ENCODE measurements at places on chromosomes 5 and 9.

DNA sequence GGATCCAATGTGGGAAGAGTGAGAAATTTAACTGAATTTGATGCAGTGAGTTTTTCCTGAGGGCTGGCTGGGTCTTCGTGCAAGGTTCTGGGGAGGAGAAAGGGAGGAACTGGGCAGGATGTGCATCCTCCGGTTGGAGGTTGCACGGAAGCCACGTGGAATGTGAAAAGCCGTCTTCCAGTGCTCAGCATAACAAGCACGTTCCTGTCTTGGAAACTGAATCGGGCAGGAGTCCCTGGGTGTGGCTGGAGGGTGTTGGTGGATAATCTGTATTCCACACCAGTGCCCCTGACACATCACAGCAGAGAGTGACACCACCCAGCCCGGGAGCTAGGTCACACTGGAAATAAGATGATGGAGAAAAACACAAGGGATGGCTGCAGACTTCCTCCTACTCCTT lies 154.3 kb downstream of the C5orf15 start:
- DNase-seq: no peak

GRCh38 chr5:127216898-127217675 lies 73.5 kb upstream of the MEGF10 start:
- no peak for DNase-seq

DNA sequence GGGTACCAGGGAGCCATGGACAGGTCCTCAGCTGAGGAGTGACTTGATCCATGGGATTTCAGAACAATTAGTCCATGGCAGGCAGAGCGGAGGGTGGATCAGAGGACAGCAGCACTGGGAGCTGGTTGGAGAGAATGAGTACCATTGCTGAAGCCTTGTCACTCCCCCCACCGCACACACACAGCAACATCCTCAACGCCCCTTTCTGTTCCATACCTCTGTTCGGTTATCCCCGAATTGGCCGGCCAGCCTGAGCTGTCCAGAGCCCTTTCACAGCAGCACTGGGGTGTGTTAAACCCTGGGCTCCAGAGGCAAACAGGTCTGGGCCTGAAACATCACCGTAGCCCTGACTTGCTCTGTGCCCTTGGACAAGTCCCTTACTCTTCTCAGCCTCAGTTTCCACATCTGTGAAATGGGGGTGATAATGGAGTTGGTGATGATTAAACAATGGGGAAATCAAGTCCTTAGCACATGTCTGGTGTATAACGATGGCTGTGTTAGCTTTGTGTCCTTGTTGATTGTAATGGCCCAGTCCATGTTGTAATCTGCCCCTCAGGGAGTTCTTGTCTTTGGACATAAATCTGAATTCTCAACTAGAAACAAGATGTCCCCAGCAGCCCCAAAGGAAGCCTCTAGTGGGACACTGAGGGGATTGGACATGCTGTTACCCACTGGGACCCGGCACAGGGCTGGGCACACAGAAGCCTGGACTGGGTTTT lies 16.9 kb downstream of the GSN start:
- DNase-seq: no peak

DNA sequence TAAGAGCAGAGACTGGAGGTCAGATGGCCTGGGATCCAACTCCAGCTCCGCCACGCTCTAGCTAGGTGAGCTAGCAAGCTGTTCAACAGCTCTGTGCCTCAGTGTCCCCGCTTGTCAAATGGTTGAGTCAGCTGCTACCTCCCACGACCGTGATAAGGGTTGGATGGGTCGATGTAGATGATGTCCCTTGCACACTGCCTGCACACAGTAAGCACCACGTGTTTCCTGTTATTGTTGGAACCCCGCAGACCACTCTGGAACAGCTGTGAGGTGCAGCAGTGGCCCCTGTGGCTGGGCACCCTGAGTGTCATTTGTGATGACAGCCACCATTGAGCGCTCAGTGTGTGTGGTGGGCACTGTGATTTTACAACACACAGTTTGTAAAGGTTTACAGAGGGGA lies 54.0 kb upstream of the CTSL start:
- DNase-seq: no peak

GRCh38 chr9:37104183-37104889 lies 16.0 kb upstream of the ZCCHC7 start:
- no peak for DNase-seq

- DNase-seq: no peak
Measured at GRCh38 chr9:134253606-134254205, 72.5 kb upstream of the RXRA start.

DNA sequence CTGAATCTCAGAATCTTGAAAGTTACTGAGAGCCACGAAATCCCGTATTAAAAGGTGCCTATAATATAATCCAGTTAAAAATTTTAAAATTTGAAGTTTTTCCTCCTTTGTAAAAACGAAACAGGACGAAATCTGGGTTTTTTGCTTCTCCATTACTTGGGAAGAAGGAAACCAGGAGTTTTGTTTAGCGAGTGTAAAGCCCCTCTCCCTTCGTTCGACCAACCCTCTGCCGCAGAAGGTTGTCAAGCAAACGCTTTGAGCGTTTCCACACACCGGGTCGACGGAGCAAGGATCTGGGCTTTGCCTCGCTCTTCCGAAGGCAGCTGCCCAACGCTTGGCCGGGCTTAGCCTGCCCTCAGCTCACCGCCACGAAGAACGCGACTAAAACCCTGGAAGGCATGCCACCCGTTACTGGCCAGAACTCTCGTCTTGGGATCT lies 1.6 kb upstream of the FOXE1 start:
- DNase-seq: no peak

GRCh38 chr9:33163433-33164137 lies 3.6 kb downstream of the B4GALT1 start:
- no peak for DNase-seq

GRCh38 chr9:89778100-89779090 lies 173.6 kb downstream of the GADD45G start:
- DNase-seq: no peak

DNA sequence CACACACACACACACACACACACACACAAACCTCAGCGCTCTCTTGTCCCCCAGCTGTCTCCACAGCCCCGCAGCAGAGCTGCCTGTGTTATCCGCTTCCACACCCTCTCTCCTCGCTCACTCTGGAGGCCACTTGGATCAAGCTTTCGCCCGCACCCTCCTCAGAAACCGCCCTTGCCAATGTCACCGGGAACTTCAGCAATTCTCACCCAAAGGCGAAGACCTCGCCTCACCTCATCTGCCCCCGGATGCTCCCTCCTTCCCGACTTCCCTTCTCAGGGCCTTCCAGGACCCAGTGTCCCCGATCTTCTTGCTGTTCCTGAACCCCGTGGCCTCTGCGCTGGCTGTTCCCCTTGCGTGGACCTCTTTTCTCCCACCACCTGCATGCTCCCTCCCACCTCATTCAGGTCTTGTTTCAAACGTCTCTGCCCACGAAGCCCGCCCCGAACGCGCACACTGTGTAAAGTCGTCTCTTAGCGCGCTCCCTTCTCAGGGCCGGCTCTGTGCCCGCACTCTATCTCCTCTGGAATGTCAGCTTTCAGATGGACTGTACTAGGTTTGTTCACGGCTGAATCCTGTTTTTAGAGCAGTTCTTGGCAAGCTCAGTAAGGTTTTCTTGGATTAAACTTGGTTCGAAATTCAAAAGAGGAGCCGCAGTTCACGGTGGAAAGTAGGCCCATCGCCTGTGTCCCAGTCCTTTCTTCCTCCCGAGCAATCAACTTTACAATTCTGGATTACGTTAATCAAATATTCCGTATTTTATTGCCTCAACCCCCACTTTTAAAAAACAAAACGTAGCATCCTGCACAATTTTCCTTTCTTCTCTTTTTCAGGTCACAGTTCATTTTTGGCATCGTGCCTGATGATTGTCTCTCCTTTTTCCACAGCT lies 1.0 kb upstream of the TRIM7 start:
- no peak for DNase-seq

DNA sequence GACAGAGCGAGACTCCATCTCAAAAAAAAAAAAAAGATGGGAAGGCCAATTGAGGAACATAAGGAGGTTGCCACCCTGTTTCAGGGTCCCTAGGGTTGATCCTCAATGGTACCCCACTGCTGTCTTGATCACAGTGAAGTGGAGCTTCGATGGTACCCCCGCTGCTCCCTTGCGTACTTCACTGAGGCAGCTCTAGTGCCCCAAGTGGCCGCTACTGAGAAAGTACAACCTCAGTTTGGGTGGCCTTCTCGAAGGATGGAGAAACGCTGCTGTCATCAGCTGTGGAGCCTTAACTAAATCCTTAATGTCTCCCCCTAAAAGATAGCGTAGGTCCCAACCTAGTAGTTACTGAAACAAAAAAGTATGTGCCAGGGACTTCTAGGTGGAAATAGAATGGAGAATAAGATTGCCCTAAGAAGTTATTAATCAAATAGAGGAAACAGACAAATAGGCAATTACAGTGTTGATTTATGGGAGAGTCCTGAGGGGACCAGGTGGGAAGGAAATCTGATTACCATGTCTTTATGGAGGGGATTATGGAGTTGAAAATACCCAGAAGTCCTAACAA lies 6.3 kb downstream of the TESK1 start:
- DNase-seq: no peak

- DNase-seq: no peak
Measured at GRCh38 chr5:135013947-135014570, 20.0 kb downstream of the PITX1 start.

GRCh38 chr5:150603491-150603890 lies 37.0 kb upstream of the SYNPO start:
- DNase-seq: no peak

GRCh38 chr9:113931140-113931539 lies 55.0 kb downstream of the ZNF618 start:
- peak; percentile 59 for DNase-seq

DNA sequence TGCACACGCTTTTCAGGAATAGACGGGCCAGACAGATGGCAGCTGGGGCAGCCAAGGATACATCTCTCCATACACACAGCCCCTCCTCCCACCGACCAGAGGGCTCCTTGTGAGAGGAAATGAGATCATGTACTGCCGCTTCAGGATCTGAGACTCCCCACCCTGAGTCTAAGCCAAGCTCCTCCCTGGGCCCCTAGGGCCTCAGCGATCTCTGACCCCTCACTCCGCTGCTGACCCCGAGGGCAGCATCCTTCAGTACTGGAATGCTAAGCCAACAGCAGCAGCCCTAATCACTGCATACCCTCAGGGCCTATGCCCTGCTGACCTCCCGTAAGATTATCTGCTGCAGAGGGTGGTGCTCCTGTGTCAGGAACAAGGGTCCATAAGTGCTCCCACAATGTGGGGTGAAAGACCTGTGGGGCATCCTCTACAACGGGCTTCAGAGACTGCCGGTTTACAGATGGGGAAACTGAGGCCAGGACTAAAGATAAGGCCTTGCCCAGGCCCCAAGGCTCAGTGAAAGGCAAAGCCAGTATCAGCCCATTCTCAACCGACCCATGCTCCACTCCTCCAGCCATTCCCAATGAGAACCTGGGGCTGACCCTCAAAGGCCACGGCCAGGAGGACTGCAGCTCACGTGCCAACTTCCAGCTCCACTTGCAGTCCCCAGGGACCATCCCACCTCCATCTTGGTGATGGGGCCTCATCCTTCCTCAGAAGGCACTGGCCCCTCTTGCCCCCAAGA lies 37.5 kb downstream of the BICD2 start:
- peak; percentile 56 for DNase-seq

GRCh38 chr5:150948539-150948938 lies 43.8 kb upstream of the ZNF300 start:
- DNase-seq: no peak

DNA sequence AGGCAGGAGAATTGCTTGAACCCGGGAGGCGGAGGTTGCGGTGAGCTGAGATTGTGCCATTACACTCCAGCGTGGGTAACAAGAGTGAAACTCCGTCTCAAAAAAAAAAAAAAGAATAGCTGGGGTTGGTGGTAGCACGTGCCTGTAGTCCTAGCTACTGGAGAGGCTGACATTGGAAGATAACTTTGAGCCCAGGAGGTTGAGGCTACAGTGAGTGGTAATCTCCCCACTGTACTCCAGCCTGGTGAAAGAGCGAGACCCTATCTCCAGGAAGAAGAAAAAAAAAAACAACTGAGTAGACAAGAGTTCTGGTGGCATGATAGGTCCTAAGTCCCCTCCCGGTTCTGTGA lies 26.3 kb downstream of the GOLGA2 start:
- DNase-seq: no peak

DNA sequence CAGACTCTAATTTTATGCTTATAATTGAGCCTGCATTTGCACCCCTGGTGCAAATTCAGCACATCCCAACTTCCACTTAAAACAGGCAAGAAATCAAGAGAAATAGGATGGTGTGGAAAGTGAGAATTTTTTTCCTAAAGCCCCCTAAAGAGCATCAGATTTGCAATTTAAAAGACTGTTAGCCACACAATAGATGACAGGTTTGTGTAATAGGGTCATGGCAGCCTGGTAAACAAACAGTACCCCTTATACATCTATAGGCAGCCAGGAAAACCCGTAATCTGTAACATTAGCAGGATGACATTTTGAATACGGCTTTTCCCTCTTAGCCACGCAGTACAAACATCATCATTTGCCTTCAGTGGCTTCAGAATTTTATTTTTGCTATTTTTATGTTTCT lies 17.2 kb downstream of the EBF1 start:
- DNase-seq: no peak

DNA sequence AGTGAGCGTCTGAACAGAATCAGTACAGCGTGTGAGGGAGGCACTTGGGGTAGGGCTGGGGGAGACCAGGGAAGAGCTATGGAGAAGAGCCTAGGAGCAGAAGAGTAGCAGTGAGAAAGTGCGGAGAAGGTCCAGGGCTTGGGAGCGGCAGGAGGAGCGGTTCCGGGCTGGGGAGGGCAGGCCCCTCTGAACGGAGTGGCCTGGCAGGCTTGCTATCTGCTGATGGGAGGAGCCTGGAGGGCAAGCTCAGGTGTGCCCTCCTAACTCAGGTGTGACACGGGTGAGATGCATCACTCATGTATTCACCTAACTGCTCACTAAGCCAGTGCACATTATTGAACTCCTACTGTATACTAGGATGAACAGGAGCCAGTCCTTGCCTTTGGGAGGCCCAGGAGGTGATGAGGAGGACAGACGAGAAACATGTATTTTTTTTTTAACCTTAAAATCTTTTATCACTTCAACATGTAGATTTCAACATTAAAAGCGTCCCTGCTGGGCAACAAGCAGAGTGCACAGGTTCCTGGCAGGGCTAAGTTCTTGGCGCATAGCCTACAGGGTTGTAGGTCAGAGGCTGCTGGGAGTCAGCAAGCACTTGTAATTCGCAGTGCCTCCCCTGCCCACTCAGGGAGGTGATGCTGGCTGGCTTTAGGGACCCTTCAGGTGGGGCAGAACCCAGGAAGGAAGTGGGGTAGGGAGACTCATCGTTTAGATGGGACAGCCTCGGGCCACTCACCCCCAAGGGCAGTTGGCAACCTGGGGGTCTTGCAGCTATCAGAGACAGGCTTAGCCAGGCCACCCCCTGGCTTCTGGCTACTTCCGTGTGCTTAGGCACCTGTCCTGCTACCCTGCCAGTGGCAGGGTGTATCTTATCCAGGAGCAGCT lies 55.5 kb downstream of the TMOD1 start:
- no peak for DNase-seq

All from NCI-H2171 (cell line).